ENCODE measurements at places on chromosomes 3 and 15. TPM values are rescaled to one million over a fixed set of nuclear protein-coding genes. Genes with fewer than 3 reads are reported as not detected.

CYP1A1 gene
- not detected for total RNA-seq

NR1I2 gene
- not detected for total RNA-seq

IMPG2 gene
- 0.44 TPM for total RNA-seq

THAP10 gene
- total RNA-seq: 4.6 TPM

CFAP100 gene
- total RNA-seq: not detected

RBMS3 gene
- 22.5 TPM for total RNA-seq

CSK gene
- total RNA-seq: 26.5 TPM

SLC9C1 gene
- total RNA-seq: 0.12 TPM

P2RY1 gene
- 1.1 TPM for total RNA-seq

TMCO5A gene
- not detected for total RNA-seq

XCR1 gene
- under 0.01 TPM for total RNA-seq

ZNF609 gene
- total RNA-seq: 16.0 TPM

CLDN11 gene
- 264 TPM for total RNA-seq

CCR8 gene
- not detected for total RNA-seq

TRIM42 gene
- not detected for total RNA-seq

NTRK3 gene
- total RNA-seq: under 0.01 TPM

KCNMB2 gene
- 0.87 TPM for total RNA-seq

APOD gene
- 0.11 TPM for total RNA-seq

MKRN3 gene
- total RNA-seq: 0.37 TPM

CYP1A2 gene
- not detected for total RNA-seq

BTBD1 gene
- total RNA-seq: 119 TPM

TNFSF10 gene
- total RNA-seq: 2.0 TPM

PRSS50 gene
- total RNA-seq: 0.12 TPM

VEPH1 gene
- total RNA-seq: 56.1 TPM

SLC12A1 gene
- total RNA-seq: not detected

AMIGO3 gene
- total RNA-seq: not detected

GOLGA8O gene
- total RNA-seq: 1.7 TPM

GOLGA6L7 gene
- total RNA-seq: not detected

SYNPR gene
- total RNA-seq: not detected

PLSCR5 gene
- not detected for total RNA-seq

Measured in uterine smooth muscle cell (primary cell).